ENCODE measurements at places on chromosomes 5 and 9. TPM values are rescaled to one million over a fixed set of nuclear protein-coding genes. Genes with fewer than 3 reads are reported as not detected.

- no peak for DNase-seq
Measured at GRCh38 chr9:109799141-109799540, 19.1 kb downstream of the PALM2AKAP2 start.

The GMCL2 gene
- not detected for polyA plus RNA-seq

- no peak for DNase-seq
Measured at GRCh38 chr5:133534566-133534965, 77.8 kb downstream of the FSTL4 start.

GRCh38 chr5:154677921-154678320, 77.3 kb upstream of the LARP1 start:
- peak; percentile 29 for DNase-seq

GRCh38 chr5:80990527-80990926, 30.4 kb downstream of the RASGRF2 start:
- no peak for DNase-seq

The ZNF608 gene
- polyA plus RNA-seq, result 4.4 TPM

DNA sequence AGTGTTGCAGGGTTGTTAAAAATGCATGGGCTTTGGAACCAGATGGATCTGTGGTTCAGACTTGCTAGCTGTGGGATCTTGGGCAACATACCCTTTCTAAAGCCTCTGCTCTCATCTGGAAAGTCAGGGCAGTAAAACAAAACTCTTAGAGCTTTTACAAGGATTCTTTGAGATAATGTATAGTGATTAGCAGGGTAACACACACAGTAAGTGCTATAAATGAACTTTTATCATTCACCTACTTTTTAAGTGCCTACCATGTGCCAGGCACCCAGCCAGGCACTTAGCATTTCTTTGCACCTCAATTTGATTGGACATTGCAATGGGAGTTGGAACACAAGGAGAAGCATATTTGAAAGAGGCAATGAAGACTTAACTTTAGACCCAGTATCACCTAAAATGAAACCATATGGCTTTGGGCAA, 208.6 kb upstream of the PAPPA start:
- no peak for DNase-seq

DNA sequence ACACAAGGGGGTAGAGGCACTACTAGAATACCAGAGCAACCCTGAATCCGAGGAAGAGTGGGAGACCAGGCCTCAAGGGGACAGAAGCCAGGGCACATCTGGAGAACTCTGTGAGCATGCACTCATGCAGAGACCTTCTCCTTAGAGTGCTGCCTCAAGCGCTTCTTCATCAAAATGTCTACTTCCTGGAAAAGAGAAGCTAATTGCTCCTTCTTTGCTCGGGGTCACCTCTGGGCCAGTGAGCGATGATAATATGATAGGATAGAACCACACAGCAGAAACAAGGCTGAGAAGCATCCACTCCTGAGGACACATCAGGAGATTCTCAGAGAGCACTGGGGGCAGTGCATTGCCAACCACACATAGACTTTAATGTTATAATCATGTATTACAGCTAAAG, 23.7 kb upstream of the LMNB1 start:
- DNase-seq, result no peak

The GABBR2 gene
- polyA plus RNA-seq, result not detected

GRCh38 chr9:116628716-116629115, 58.4 kb upstream of the TRIM32 start:
- DNase-seq, result no peak

The ADCY2 gene
- not detected for polyA plus RNA-seq

The KIF24 gene
- polyA plus RNA-seq, result 3.4 TPM

The GADD45G gene
- 0.08 TPM for polyA plus RNA-seq

DNA sequence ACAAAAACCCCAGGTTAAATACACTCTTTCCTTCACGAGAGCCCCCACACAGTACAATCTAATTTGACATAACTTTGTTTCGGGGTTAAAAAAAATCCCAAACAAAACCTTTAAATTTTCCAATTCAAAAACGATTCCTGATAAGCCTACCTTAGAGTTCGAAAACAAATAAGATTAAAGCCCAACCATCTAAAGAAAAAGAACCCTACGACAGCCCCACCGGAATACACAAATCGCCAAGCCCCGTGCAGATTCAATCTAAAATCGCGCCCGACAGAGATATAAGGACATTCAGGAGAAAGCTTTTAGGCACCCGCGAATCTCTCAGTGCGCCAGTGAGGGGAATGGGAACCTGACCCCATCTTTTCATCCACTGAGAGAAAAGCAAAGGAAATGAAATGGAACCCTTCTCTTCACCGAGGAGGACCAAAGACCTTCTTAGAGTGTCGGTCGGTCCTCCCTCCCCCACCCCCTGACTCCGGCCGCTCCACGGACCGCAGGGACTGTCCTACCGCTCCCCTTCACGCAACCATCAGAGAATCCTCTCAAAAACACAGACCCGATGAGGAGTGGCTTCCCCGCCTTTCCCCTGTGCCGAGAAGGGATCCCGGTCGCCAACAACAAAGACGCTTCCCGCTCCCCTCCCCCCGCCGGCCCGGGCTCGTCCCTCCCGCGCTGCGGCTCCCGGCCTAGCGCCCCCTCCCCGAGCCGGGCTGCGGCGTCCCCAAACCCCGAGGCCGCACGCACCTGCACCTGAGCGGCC, 925 bp downstream of the ABHD17B start:
- peak; percentile 32 for DNase-seq

The OTP gene
- not detected for polyA plus RNA-seq

Data from mammary epithelial cell (primary cell).